ENCODE measurements at places on chromosomes 7 and 10.

DNA sequence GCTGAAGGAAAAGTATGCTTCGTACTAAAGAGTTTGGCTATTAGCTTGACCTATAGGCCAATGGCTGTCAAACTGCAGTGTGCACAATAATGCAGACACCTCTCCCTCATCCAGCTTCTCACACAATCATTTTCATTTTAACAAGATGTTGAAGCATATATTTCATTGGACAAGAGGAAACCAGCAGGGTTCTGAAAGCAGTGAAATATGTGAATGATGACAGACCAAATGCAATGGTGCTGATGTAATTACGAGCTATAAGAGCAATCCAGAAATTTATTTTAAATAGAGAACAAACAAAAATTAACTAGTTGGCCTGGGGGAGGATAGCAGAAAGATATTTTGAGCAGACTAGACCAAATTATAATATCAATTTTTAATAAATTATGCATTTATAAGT lies 331.5 kb upstream of the AKR1E2 start:
- DNase-seq, result no peak

- DNase-seq, result no peak
These were observed 53.5 kb downstream of the PODXL start for GRCh38 chr7:131502810-131503508.

GRCh38 chr10:132096223-132096622 lies 30.5 kb downstream of the JAKMIP3 start:
- DNase-seq, result peak; percentile 65

DNA sequence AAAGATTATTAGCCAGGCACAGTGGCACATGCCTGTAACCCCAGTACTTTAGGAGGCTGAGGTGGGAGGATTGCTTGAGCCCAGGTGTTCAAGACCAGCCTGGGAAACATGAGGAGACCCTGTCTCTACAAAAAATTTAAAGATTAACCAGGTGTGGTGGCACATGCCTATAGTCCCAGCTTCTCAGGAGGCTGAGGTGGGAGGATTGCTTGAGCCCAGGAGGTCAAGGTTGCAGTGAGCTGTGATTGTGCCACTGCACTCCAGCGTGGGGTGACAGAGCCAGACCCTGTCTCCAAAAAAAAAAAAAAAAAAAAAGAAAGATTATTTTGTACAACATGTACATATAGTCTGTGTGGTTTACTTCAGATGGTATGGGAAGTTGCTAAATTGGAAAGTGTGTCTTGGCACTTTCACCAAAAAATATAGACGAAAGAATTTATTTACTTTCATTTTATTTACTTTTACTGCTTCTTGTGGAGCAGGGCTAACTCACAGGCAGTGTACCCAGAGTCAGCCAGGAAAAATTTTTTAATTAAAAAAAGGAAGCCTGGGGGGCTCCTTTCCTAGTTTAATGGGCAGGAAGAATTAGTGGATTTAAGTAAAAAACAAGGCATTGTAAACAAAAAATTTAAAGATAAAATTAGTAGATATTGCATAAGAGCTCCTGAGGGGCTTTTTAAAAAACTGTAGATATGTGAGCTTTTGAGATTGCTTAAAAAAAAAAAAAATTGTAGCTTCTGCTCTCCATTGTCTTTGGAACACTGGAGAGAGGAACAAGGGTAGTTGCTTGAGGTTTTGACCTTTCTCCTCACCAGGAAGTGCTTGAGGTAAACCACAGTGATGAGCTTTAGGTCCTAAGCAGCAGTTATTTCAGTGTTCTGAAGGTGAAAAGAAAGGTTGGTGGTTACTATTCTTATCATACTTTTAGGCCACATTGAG lies 44.6 kb upstream of the VDAC2 start:
- peak; percentile 64 for DNase-seq

DNA sequence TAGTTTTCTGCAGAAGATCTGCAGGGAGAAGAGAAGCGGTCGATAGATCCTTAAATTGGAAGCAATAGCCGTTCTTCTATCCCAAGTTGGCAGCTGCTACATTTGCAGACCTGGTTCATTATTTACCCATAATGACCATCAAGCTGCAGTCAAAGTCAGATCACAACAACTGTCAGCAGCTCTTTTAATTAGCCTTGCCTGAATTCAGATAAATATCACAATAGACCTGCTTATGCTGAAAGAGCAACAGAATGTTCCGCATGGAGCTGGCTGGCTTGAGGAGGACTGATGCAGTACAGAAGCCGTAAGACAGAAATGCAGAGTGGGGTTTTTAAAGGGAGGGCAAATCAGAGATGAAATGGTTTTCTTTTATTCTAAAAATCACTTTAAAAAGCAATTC lies 109.4 kb downstream of the HIBADH start:
- no peak for DNase-seq

- no peak for DNase-seq
These were observed 222.5 kb upstream of the PRPS1L1 start for GRCh38 chr7:18250133-18250532.

GRCh38 chr10:5623081-5623748 lies 43.2 kb downstream of the ASB13 start:
- peak; percentile 87 for DNase-seq

GRCh38 chr7:97272237-97272975 lies 154.9 kb downstream of the SDHAF3 start:
- DNase-seq, result no peak

DNA sequence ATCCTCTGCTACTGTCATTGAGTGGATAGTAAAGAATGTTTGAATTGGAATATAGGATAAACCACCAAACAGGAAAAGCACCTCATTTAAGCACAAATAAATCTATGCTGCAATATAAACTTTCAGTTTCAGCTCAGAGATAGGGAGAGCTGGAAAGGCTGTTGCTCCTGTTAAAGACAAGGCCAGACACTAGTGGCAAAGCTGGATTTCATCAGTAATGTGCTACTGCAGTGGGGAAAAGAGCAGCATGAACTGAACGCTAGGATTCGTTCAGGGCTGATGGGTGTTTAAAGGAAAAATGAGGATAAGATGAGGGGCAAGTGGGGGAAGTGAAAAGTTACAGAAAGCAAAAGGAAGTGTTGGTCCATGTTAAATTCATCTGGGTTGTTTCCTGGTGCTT lies 775.4 kb upstream of the COBL start:
- no peak for DNase-seq

DNA sequence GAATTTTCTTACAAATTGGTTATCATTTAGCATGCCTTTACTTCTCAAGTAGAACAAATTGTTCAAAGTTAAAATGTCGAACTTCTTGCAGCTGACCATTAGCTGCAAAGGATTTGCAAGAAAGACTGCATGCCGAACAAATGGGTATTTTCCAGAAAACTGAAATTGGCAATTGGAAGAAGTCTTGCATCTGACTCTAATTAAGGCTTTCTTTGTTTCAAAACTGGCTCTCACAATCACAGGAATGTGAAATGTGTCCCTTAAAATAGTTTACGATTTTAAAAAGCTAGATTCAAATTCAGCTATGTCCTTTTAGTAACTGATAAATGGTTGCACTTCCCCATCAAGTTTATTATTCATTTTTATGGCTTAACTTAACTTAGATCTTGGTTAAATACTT lies 207.9 kb downstream of the ARL4A start:
- no peak for DNase-seq

GRCh38 chr10:95601116-95601719 lies 40.0 kb upstream of the SORBS1 start:
- peak; percentile 57 for DNase-seq

GRCh38 chr7:132869166-132869861 lies 212.6 kb downstream of the CHCHD3 start:
- DNase-seq, result no peak

DNA sequence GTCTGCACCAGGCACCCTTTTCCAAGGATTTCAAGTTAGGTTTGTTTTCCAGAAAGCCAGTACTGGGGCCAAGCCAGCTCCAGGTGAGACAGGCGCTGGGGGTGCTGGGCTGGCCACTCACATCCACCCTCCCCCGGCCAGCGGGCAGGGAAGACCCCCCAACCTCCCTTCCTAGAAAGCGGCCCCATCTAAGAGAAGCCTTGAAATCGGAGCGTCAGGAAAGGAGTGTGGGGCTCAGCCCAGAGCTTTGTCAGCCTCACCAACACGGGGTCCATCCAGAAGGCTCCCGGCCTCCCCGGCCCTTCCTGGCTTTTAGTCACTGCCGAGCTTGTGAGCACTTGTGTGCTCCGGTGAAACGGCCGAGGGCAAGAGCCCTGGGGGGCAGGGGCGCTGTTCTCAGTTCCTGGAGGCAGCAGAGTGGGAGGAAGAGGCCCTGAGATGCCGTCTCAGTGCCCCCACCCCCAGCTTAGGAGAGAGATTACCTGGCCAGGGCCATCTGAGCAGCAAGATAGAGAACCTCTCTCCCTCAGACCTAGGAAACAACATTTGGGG lies 39.6 kb downstream of the PDGFA start:
- no peak for DNase-seq

DNA sequence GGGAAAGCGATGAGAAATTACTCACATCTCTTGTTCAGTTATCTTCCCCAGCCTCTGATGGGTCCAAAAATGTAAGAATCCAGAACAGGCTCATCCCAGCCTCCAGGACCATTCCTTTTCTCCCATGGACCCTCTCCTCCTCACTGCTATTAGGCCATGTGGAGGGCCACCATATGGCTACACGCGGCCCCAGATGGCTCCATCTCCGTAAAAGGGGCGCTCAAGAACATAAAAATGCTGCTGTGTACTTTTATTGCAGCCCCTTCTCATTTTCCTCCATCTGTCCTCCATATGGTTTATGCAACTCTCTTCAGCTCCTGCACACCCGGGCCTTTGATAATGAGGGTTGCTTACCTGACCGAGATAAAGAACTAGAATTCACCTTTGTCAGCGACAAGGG lies 166.2 kb downstream of the RAPGEF5 start:
- DNase-seq, result no peak

- DNase-seq, result no peak
These were observed 56.8 kb downstream of the SDHAF3 start for GRCh38 chr7:97174303-97174702.

GRCh38 chr10:11286261-11286852 lies 268.7 kb downstream of the CELF2 start:
- no peak for DNase-seq

DNA sequence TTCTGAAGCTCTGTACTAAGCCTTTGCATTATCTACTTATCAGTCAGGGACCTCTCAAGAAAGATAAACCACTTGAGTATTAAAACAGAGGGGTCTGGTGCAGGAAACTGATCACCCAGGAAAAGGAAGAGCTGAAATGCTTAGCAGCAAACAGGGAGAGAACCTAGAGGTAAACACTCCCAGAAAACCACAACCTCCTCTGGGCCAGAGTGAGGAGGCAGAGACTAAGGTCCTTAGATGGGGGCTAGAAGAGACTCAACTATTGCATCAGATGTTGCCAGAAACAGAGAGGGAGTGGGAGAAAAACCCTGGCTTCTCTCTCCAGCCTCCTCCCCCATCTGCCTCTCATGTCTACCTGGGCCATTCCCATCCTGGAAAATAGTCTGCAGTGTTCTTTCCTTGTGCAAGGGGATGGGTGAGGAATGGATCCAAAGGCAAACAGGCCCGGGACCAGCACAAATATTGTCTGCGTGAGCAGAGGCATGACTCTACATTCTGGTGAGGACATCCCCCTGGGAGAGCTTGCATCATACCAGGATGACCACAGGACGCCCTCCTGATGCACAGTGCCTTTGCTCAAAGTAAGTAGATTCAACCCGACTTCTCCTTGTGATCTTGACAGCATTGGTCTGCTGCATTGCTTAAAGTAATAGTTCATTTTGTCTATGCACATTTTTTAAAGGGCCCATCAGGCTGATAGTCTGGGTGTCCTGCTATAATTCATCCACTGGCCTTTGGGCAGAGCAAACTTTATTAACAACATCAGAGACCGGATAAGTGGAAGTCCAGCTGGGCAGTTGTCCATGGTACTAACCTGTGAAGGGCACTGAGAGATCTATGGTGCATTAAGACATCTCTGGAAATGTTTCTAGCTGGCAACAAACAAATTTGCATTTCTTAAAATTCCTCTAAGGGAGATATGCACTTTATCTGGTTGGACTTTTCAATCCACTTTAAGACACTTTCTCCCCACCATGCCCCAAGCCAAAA lies 22.4 kb upstream of the ODAD2 start:
- no peak for DNase-seq

DNA sequence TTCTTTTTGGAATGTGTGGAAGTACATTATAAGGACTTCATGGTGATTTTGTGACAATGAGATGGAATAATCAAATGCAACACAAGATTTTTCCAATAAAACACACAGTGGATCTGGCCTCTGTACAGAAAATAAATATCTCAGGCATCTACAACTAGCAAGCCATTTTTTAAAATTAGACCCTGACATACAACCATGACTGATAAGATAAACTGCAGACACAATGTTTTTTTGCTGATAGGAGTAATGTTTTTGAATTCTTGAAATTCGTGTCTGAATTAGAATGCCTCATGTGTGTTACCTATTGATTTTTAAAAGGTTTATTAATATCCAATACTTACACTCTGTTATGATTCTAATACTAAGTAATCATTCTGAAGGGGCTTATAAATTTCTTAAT lies 328.1 kb downstream of the HGF start:
- no peak for DNase-seq

GRCh38 chr7:753190-753589 lies 26.1 kb upstream of the PRKAR1B start:
- no peak for DNase-seq

DNA sequence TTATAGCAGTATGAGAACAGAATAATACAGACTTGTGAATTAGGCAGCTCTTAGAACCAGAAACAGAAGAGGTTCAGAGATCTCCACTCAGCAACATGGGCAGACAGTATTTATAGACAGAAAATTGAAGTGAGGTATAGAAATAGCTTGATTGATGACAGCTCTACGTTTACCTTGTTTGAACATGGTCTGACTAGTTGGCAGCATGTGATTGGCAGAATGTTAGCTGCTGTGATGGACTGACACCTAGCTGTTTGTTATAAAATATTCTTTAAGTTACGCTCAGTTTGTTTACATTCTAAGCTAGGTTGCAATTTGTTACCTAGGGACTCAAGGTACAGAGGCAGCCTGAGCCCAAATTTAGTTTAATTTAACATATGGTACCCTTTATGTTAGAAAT lies 73.7 kb upstream of the TMEM229A start:
- no peak for DNase-seq

GRCh38 chr10:113015201-113015600 lies 65.2 kb downstream of the TCF7L2 start:
- no peak for DNase-seq

DNA sequence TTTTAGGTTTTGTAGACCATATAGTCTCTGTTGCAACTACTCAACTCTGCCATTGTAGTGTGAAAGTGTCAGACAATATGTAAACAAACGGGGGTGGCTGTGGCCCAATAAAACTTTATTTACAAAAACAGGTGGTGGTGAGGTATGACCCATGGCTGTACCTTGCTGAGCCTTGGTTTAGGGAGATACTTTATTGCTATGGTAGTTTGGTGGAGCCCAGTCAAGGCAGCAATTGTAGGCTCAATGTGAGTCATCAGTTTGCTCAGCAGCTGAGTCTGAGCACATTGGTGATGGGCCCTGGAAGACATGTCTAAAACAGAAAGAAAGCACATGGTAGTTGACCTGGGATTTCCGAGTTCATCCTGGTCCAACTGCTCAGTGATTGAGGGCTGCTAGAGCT lies 242.5 kb downstream of the REEP3 start:
- DNase-seq, result no peak

DNA sequence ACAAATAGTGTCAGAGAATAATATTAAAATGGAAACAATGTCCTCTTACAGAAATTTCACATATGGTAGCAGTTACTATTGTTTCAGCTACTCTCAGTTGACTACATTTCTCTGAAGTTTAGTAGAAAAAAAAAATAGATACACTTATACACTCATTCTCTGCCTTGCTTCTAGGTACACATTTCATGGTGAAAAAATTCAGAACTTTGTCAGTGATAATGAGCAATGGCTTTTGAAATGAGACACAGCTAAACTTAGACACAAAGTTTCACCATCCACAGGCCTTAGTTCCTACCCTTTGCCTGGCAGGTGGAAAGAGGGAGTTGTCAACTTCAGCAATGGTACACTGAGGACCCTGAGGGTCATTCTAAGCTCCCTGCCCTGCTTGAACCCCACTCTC lies 69.2 kb downstream of the CPVL start:
- DNase-seq, result no peak
